Frontal cortex (tissue), 4 donors: ENCODE measurements at places on chromosomes 7 and 10.

- no peak for DNase-seq
Measured at GRCh38 chr7:80183900-80184685, 49.5 kb downstream of the GNAI1 start.

GRCh38 chr10:67242528-67242927 is 316.7 kb downstream of the LRRTM3 start:
- DNase-seq: no peak

- DNase-seq: no peak
Measured at GRCh38 chr7:132465516-132465915, 110.8 kb downstream of the PLXNA4 start.

DNA sequence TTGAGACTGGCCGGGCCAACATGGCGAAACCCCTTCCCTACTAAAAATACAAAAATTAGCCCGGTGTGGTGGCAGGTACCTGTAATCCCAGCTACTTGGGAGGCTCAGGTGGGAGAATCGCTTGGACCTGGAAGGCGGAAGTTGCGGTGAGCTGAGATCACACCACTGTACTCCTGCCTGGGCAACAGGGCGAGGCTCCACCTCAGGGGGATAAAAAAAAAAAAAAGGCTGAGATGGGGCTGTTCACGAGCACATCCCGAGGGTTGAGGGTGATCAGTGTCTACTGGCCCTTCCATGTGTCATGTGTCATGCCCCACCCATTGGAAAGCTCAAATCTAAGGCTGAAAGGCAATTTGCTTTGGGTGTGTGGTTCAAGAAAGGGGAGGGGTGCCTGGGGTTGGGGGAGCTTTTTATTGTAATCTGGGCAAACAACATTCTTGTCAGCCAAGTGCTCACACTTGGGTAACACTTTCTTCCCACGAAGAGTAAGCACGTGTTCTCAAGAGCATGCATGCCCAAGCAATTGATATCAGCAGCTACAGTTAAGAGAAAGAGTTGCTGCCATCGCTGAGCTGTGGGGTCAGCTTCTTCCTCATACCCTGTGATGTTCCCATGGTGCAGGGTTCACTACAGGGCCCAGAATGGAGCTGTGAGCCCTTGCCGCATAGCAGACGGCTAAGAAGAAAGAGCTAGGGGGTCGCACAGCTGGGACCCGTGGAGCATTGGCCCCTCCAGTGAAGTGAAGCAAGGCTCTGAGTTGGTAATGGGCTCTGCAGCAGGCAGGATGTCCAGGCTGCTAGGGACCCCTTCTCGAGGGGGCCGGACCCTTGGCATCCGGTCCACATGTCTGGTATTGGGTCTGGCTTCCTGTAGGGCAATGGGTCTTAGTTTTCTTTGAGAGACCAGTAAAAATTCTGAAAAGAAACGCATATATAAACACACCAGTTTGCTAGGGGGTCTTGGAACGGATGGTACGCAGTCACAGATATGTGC is 9.9 kb upstream of the ACSL5 start:
- DNase-seq: no peak

- DNase-seq: no peak
Measured at GRCh38 chr7:7251742-7252141, 69.4 kb downstream of the C1GALT1 start.

GRCh38 chr10:32340596-32341180 is 6.3 kb downstream of the EPC1 start:
- DNase-seq: no peak

- DNase-seq: no peak
Measured at GRCh38 chr7:4661871-4662270, 20.2 kb upstream of the FOXK1 start.

DNA sequence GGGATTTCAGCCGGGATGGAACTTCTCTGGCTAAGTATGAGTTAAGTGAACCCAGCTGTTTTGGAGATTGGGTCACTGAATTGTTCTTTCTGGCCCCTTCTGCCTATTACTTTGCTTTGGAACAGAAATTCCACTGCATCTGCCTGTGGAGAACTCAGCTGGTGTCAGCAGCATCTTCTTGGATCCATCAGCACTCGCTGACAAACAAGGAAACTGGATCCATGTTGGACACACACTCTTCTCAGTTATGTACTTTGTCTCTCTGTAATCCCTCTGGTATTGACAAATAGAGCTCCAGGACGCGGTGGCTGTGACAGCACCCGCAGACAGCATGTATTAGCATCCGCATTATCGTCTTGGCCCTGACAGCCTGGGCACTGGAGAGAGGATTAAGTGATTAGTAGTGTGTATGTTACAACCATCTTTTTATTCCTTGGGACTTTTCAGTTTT is 73.0 kb upstream of the BMPER start:
- DNase-seq: no peak
